ENCODE measurements at places on chromosomes 5 and 9. TPM values are rescaled to one million over a fixed set of nuclear protein-coding genes. Genes with fewer than 3 reads are reported as not detected.

- DNase-seq = peak; percentile 46
These were observed 1.3 kb upstream of the NIPBL start for GRCh38 chr5:36875051-36875789.

- DNase-seq = no peak
These were observed 12.5 kb downstream of the GLIS3 start for GRCh38 chr9:4287386-4287785.

The PCDHGC5 gene
- 3.5 TPM for total RNA-seq

The PCDHB10 gene
- total RNA-seq = 2.7 TPM

GRCh38 chr5:10699987-10700386, 61.0 kb downstream of the DAP start:
- DNase-seq = no peak
